ENCODE measurements at places on chromosomes 16 and 17.

- peak; percentile 62 for DNase-seq
These were observed 15.5 kb downstream of the NEUROD2 start for GRCh38 chr17:39591958-39592954.

GRCh38 chr16:66127459-66128370, 238.8 kb upstream of the CDH5 start:
- DNase-seq, result no peak

GRCh38 chr17:71503710-71504465, 616.9 kb upstream of the SOX9 start:
- no peak for DNase-seq

DNA sequence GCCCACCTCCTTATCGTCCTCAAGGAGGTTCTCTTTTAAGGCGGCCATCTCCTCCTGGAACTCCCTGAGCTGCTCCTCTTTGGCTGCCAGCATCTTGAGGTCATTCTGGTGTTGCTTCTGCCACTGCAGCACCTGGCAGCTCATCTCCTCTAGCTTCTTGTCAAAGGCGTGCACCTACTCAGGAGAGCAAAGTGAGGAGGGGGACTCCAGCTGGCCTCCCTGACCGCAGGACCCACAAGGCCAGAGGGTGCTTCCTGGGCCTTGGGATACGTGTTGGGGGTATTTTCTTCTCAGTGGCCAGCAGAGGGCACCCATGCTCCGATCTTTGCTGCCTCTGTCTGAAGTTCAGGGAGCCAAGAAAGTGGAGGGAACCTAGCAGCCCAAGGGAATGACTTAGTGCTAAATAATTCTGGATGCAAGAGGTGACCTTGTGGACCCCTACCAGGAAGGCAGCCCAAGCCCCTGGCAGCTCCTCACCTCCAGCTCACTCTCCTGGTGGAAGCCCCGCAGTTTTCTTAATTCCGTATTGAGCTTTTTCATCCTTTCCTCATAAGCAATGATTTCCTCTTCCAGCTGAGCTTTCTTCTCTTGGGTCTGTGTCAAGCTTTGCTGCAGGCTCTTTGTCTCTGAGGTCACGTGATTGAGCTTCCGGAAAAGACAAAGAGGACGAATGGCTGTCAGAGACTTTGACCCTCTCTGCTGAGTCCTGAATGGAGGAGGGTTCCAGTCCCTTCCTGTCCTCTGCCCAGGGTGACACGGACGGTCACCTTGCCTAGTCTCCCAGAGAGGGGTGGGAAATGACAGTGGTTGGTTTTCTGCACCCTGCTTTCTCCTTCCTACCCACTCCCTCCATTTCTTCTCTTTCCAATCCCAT, 31.4 kb downstream of the DHX38 start:
- peak; percentile 84 for DNase-seq

- DNase-seq, result no peak
These were observed at the start of gene CYB561 for GRCh38 chr17:63445954-63446752. Gene CYB561 (minus strand): TSS chr17:63446306. CDS start chr17:63437547, 8,759 bp downstream.

DNA sequence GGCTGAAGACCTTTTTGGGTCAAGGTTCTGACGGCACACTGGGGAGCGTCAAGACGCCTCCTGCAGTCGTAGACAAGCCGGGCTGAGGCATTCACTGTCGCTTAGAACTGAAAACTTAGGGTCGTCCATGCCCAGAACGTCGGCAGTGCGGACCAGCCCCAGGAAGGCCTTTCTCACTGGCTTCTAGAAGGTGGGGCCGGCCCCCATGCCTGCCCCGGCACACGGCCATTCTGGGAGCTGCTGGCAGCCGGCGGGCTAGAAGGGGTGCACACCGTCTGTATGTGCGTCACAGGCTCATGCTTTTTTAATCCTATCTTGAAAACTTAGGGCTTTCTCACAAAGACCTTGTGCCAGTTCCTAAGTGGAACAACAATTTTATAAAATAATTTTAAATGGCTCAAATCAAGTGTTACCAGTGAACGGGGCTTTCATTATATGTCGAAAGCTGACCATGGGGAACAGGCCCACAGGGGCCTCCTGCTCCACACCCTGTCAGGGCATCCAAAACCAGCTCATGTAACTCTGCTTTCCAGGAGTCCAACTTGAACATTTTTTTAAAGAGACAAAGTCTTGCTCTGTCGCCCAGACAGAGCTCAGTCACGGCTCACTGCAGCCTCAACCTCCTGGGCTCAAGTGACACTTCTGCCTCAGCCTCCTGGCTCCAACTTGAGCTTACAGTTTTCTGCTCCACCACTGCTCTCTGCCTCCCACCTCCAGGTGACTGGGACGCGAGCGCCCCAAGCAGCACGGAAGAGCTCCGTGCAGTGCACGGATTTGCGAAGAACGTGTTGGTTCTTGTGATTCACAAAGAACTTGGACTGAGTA, 111.2 kb downstream of the ANKRD11 start:
- DNase-seq, result no peak

DNA sequence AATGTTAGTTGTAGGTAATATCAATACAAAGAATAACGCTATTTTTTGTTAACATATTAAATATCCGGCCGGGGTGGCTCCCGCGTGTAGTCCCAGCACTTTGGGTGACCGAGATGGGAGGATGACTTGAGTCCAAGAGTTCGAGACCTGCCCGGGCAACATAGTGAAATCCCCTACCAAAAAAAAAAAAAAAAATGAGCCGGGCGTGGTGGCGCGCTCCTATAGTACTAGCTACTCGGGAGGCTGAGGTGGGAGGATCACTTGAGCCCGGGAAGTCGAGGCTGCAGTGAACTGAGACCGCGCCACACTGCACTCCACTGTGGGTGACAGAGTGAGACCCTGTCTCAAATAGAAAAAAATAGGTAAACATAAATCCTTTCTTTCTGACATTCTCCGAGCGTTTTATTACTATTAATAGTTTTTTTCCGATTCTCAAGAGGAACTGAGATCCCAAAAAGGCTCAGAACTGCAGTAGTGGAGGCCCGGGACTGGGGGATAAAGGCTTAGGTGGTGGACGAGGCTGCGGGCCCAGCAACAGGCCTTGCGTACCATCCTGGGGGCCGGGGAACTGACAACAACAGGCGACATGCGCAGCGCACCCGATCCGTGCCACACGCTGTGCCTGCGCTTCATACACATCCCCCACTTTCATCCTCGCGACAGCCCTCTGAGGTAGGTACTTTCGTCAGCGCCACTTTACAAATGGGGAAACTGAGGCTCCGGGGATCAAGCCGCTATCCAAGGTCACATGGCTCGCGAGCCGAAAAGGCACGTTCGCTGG, 919 bp downstream of the N4BP1 start:
- peak; percentile 73 for DNase-seq

DNA sequence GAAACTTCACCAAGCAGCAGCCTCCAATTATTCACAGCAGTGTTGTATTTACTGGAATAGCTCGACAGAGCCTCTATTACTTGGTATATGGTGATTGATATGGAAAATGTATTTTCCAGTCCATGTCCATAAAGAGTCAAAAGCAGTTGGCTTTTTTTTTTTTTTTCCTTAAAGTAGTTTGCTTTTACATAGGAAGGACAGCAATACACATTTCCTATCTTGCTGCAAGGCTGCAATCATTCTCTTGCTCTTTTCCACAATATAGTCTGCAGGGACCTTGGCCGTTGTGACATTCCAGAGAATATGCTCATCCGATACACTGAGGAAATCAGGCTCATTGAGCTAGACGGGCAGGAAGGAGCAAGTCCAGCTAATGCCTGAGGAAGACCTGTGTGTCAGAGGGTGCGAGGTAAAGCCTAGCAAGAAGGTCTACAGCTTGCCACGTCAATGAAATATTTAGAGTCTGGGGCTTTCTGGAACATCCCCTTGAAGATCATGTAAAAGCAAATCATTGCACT, 131.1 kb downstream of the ENGASE start:
- no peak for DNase-seq

DNA sequence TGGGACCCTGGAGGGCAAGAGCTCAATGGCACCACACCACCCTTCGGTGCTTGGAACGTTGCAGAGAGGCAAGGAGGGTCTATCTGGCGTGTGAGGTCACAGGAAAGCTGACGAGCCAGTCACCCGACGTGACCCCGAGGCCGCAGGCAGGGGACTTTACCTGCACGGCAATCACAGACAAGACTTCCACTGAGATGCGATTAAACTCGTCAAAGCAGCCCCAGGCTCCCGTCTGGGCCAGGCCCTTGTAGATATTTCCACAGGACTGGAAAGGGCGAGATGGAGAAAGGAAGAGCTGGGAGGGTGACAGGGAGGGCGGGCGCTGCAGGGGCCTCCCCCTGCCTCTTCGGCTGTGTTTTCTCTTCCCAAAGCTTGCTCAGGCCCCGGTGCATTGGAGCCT, 78.3 kb downstream of the DNAH17 start:
- no peak for DNase-seq

- no peak for DNase-seq
These were observed 5.9 kb downstream of the RAB11FIP4 start for GRCh38 chr17:31397256-31397939.

DNA sequence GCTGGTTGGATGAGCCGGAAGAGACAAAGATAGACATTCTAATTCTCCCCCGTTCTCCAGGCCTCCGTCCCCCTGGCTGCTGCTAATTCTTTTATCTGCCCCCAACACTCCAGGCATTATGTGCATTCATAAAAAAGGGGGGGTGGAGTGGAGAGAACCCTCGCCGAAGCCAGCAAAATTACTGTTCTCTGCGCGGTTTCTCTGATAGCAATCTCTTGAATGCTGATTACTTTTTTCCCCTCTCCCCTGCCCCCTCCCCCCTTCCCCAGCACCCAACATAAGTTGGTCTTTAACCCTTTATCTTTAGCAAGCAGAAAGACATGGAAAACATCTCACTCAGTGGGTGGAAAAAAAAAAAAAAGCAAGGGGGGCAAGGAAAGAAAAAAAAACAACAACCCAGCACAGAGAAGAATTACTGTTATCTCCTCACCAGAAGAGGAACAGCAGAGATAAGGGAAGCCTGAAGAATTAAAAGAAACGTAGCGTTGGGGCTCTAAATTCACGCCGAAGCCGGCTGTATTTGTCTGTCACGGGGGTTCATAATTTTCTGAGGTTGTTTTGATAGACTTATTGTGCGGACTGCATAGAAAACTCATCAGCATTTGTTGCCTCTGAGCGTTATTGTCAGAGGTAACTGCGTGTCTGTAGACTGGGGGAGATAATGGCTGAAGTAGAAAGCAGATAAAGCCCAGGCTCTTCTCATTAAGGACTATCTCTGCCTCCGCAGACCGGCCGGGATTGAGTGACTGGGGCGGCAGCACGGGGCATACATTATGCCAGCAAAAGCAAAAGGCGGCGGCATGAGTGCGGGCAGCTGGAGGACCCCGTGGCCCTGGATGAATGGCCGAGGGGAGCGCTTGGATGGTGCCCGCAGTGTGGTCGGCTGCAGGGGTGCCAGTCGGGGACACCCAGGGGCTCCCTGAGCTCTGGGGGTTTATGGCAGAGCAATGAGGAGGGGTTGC, 126.9 kb downstream of the MRM1 start:
- DNase-seq, result peak; percentile 32

DNA sequence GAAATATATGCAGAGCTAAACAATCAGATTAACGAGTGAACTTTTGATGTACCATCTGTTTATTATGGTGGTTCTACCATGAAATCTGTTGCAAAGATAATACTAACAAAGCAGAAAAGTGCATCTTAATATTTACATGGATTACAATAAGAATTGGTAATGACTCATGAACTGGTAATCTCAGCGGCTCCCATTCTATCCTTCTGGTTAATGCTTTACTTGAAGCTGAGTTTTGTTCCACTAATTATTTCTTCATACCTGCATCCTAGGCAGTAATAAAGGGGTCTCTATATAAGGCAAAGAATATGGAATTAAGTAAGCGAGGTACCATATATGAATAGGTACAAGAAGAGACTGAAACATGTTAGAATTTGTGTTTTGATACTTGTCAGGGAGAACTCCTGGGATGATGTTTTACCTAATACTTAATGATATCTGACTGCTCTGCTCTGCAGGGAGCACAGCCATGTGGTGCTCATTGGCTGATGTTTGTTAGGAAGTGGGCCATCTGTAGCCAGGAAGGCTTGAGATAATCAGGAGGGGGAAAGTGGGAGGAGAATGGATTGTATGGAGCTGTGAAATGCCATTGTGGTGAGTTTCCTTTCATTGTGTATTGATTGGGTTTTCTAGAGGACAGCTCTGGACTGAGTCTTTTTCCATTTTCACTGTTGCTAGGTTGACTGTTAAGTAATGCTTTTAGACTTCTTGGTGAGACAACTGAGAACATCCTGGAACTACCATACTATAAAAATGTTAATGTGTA, 52.6 kb downstream of the MAP2K6 start:
- DNase-seq, result no peak

DNA sequence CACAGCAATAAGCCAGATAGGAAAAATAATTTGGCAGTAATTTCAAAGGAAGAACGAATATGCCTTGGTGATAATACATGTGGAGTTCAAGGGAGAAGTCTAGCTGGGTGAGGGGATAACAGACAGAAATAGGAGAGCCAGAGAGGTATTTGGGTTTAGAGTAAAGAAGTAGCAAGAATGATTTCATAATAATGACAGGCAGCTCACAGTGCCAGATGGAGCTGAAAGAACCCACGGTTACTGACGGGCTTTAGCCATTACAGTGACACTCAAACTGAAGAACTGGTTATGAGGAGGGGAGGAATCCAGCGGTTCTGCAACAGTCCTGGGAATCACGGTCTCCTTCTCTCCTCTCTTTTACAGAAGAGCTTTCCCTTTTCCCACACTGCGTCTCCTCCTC, 2.2 kb downstream of the OR4D1 start:
- no peak for DNase-seq

- no peak for DNase-seq
These were observed 7.1 kb downstream of the ASPA start for GRCh38 chr17:3482852-3483251.

- no peak for DNase-seq
These were observed 1.7 kb downstream of the MYH1 start for GRCh38 chr17:10516638-10517037.

DNA sequence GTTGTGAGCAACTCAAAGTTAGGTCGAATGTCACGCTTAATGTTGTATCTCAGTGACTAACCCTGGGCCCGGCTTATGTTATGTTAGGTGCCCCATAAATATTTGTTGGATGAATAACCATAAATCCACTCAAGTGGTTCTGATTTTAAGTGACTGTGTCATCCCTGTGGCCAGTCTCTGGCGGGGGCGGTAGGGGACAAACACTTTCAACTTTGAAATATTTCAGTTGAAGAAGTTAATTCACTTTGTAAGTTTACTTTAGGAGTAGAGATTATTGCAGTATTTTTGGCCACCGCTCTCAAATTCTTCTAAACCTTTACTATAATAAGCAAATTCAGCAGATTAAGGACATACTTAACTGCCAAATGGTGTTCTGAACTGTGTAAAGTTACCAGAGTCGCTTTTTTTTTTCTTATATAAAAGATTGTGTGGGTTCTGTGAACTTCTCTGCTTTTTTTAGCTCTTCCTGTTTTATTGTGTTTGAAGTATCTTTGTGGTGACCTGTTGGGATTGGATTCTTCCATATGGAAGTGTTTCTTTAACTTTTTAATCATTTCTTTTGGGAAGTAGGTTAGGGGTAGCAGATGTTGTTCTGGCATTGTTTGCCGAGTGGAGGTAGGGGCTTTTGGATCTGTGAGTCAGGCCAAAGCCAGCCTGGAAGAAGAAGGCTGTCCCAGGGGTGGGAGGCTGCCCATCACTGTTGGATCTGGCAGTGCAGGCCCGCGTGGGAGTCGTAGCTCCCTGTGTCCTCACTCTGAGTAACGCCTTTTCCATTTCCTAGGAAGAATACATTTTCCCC, 61.4 kb upstream of the TBX2 start:
- no peak for DNase-seq

GRCh38 chr16:87345726-87346424, 28.7 kb upstream of the C16orf95 start:
- DNase-seq, result no peak
